Left renal pelvis (tissue), 4 donors: ENCODE measurements at places on chromosomes 5 and 9.

DNA sequence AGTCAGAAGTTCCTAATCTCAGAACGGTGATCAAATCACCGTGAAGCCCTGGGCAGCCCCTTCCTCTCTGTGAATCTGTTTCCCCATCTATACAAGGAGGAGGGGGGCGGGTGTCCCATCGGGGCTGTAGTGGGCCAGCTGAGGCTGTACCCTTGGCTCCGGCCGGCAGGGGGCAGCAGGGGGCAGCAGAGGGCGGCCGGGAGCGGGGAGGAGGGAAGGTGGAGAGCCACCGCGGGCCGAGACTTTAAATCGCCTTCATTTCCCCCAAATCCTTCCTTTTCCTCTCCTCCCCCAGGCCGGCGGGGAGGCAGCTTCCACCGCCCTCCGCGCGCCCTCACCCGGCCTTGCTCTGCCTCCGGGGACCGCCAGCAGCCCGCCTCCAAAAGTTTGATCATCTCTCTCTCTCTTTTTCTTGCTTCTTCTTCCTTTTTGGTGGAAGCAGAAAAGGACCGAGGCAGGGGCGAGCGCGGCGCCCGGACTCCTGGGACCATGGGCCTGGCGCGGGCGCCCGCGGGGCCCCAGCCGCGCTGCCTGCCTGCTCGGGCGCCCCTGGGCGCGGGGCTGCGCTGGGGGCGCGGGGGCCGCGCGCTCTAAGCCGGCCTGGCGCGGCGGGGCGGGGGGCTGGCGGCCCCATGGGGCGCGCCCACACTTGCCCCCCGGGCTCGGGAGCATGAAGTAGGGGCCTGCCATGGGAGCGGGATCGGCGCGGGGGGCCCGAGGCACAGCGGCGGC lies at the start of gene COL27A1:
Gene COL27A1, plus strand, starts transcription at position 275 of the 732 bp plus-strand sequence. Its CDS starts 414 bp downstream, at position 689.
- DNase-seq: no peak

- no peak for DNase-seq
Observed at GRCh38 chr5:133497608-133498348, 114.6 kb downstream of the FSTL4 start.

DNA sequence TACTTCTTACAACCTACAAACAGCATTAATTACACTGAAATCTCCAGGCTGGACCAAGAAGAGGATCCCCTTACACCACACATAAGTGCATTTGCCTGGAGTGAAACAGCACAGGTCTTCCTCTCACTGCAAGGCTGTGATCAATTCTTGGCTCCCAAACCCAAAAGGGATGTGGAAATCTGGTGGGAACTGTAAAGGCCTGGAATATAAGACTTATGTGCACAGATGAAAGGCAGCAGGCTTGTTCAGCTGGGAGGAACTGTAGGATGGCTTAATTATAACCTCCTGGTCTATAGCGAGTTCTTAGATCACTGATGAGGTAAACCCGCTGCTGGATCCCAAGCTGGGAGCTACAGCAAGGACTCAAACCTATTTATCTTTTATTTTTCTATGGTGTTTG lies 182.9 kb upstream of the TNC start:
- no peak for DNase-seq

GRCh38 chr9:131589993-131590392 lies 44.7 kb downstream of the PRRT1B start:
- no peak for DNase-seq

- no peak for DNase-seq
Observed at GRCh38 chr5:83991566-83992224, 271.0 kb upstream of the HAPLN1 start.

DNA sequence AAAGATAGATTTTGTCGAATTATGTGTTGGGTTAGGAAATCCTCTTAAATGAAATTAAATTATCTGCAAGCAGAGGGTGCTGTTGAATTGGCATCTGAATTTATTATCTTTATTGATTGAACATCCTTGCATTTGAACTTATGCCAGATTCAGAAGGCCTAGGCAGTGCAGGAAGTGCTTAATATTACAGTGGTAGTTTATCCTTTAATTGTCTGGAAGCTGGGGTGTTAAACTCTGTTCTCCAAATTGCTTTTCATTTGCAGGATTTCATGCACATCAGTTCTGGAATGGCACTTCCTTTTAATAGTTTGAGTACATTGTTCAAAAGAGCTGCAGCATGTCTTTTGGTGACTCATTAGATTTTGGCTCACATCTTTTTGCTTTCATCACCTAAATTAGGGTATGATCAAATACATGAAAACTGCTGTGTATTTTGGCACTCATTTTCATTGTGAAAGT lies 186.3 kb downstream of the KDM4C start:
- no peak for DNase-seq

DNA sequence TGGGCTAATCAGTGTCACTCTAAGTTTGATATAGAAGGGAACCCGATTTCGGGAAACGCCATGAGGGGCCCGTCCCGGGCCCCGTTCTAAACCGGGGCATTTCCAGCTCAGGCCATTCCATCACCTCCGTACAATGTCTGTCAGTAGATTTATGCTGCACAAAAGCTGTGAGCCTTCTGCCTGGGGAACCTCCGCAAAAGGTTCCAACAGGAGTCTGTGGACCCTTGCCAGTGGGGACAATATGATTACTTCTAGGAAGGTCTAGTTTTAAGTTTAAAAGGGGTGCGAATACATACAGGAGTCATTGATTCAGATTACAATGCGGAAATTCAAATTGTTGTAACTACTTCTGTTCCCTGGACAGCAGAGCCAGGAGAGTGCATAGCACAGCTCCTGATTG lies 57.6 kb downstream of the RAPGEF1 start:
- DNase-seq: no peak

GRCh38 chr5:60677850-60678664 lies 21.9 kb downstream of the DEPDC1B start:
- no peak for DNase-seq

DNA sequence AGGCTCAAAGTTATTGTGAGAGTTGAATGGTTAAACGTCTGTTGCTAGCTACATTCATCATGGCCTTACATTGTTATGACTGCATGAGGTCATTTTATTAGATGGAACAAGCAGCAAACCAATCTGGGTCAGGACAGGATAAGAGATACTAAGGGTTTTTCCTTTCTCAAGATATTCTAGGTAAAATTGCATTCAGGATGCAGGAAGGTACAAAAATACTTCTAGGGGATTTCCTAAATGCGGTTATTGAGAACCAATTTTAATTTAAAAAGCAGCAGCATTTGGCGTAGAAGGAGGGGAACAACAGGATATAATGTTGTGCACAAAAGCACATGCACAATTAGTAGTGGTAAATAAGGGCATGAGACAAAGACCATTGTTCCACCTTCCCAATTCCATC lies 39.2 kb upstream of the LURAP1L start:
- DNase-seq: no peak

DNA sequence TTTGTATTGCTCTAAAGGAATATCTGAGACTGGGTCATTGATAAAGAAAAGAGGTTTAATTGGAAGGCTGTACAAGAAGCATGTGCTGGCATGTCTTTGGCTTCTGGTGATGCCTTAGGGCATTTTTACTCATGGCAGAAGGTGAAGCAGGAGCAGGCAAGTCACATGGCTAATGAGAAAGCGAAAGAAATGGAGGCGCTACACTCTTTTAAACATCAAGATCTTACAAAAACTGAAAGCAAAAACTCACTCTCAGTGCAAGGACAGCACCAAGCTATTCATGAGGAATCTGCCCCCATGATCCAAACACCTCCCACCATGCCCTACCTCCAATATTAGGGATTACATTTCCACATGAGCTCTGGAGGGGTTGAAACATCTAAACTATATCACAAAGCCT lies 1458.8 kb upstream of the ACO1 start:
- DNase-seq: no peak

DNA sequence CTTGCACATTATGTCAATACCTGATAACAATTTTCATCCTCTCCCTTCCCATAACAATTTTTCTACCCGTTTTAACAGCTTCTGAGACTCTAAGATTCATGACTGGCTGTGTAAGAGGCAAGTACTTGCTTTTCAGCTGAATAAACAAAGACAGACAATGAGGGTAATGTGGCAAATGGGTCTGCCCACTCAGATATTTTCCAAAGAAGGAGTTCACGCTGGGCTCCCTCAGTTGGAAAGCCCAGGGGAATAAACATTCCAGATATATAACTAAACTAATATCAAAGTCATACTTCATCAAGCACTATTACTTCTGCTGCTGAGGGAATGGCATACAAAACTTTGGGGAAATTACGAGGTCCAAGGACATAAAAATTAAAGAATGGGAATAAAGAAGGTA lies 24.4 kb downstream of the MEGF9 start:
- no peak for DNase-seq

- no peak for DNase-seq
Observed at GRCh38 chr9:9275601-9276000, 1337.2 kb downstream of the PTPRD start.
